ENCODE measurements at places on chromosomes 7 and 10. TPM values are rescaled to one million over a fixed set of nuclear protein-coding genes. Genes with fewer than 3 reads are reported as not detected.

DNA sequence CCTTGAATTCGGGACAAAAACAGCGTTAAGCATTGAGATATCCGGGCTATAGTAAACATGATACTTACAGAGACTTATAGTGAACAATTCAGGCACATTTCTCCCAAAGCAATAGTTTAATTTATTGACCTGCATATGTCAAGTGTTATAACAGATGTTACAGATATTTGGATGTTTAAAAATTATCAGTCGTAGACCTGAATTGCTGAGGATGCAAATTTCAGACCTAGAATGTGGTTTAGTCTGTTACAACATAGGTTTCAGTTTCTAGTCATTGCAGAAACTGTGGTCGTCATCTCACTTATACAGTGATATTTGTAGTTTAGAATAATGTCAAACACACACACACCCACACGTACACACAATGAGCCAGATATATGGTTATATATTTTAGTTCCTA is 85.2 kb downstream of the VTI1A start:
- DNase-seq, result no peak
- peaks cover 18% of the 10 kb centered on the region for H3K4me1 ChIP-seq
- H3K27me3 ChIP-seq, result no peaks in the 10 kb centered on the region

DNA sequence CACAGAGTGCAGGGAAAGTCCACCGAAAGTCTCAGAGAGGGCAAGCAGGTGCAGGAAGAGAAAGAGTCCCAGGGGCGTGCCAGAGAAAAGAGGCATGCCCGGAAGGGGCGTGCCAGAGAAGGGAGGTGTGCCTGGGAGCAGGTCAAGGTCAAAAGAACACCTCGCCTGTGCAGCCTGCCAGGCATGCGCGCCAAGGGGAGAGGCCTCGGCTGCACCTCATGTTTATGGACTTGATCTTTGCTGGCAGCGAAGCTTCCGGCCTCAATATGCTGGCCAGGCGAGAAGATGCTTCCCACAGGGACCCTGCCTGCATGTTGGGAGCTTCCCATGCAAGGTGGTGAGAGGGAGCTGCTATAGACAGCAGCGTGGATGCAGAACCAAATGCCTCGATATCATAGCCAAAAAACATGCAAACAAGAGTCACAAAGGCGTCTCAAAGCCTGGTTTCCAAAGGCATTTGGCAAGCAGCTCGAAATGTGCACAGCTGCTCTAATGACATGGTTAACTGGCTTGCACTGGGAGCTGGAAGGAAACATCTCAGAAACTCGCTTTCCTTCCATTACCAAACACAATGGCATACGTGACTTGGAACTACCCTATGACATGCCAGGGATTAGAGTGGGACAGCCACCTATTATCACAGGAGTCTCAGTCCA is 192.5 kb upstream of the PPP2R2D start:
- no peak overlapping the region for H3K4me3 ChIP-seq
- H3K36me3 ChIP-seq, result no peaks in the 10 kb centered on the region
- no peaks in the 10 kb centered on the region for H3K4me1 ChIP-seq
- DNase-seq, result no peak
- no peaks in the 10 kb centered on the region for H3K27me3 ChIP-seq

DNA sequence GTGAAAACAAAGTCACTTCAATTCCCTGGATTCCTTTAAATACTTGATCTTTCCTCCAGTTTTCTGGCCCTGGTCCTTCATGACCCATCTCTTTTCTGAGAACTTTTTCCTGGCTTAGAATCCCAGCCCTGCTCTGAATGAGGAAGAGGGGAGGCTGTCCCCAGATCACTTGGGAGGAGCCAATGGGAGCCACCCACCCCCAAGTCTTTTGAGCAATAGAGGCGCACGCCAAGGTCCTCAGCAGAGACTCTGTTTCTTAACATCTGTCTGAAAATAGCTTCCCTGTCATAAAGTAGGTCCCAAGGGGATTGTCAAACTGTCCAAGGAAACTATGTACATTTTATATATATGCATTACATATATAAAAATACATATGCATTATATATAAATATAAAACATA is 126.8 kb downstream of the ADRA2A start:
- no peaks in the 10 kb centered on the region for H3K27me3 ChIP-seq
- no peak overlapping the region for H3K4me3 ChIP-seq
- no peak for DNase-seq
- no peak overlapping the region for H3K27ac ChIP-seq

GRCh38 chr10:48905311-48905710 is 34.3 kb downstream of the LRRC18 start:
- H3K27ac ChIP-seq, result no peak overlapping the region
- H3K4me3 ChIP-seq, result no peak overlapping the region
- no peak for DNase-seq
- H3K36me3 ChIP-seq, result no peaks in the 10 kb centered on the region

DNA sequence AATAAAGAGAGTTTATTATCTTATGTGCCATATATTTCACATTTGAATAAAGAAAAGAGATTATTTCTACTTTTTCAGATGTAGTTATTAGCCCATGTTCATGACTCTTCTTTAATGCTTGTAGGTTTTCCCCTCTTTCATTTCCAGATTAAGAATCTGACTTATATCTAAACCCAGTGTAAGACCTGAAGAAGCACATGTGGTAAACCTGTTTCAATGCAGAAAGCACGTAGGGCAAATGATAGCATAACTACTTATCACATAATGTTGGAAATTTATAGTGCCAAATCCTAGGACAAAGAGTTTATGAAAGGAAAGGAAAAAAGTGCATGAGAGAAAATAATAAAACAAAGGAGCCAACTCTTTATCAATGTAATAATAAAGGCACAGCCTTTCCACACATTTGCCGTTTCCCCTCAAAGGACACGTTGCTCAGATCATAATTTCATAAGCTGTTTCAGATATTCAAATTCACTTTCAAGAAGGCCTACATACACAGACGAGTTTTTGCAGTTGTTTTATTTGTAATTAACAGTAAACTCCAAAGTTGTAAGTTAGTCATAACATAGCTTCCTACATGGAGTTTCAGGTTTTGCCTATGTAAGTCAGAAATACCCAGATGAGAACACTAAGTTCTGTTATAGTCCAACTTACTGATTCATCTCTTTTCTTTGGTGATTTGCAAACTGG is 88.8 kb upstream of the MDFIC start:
- DNase-seq, result no peak
- no peaks in the 10 kb centered on the region for H3K36me3 ChIP-seq
- no peaks in the 10 kb centered on the region for H3K4me1 ChIP-seq
- H3K27ac ChIP-seq, result no peak overlapping the region

HDAC9 gene
- 101 TPM for total RNA-seq

DNA sequence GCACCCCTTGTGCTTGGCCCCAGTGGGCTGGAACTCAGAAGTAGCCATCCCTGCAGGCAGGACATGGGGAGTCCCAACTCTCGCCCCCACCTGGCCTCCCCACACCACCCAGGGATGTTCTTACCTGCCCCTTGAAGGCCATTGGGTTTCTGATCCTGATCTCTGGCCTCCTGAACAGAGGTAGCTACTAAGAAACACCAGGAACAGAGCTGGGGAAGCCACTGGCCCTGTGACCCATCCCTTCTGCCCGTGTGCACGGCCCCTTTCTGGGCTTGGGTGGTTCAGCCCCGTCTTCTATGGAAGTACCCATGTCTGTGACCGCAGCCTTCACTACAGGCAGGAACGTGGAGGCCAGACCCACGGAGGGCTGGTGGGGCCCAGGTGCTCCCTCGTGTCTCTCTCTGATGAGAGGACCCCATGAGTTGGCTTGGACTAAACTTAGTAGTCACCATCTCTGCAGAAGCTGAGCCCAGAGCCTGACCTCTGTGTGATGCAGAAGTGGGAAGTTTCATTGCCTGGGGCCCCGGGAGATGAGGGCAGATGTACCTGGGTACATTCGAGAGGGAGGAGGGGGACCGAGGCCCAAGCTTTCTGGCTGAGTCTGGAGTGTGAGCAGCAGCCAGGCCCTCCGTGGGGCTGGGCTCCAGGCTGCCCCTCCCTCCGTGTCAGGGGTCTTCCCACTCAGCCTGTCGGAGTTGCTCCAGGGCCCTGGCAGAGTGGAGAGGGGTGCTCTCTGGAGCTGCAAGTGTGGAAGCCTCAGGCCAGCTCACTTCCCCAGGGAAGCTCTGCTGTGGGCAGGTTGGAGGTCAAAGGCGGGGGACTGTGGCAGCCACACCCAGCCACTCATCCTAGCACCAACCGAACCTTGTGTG is 81.0 kb downstream of the MKI67 start:
- H3K4me1 ChIP-seq, result peaks cover 37% of the 10 kb centered on the region
- H3K36me3 ChIP-seq, result no peaks in the 10 kb centered on the region
- H3K27me3 ChIP-seq, result no peaks in the 10 kb centered on the region
- H3K4me3 ChIP-seq, result no peak overlapping the region

- H3K4me3 ChIP-seq, result no peak overlapping the region
Measured at GRCh38 chr10:101878869-101879268, 35.3 kb upstream of the KCNIP2 start.

- no peaks in the 10 kb centered on the region for H3K36me3 ChIP-seq
- H3K4me3 ChIP-seq, result no peak overlapping the region
- no peak for DNase-seq
- H3K27ac ChIP-seq, result peak overlapping the region; percentile 59
Measured at GRCh38 chr10:97243836-97244235, 48.6 kb downstream of the ARHGAP19 start.

DNA sequence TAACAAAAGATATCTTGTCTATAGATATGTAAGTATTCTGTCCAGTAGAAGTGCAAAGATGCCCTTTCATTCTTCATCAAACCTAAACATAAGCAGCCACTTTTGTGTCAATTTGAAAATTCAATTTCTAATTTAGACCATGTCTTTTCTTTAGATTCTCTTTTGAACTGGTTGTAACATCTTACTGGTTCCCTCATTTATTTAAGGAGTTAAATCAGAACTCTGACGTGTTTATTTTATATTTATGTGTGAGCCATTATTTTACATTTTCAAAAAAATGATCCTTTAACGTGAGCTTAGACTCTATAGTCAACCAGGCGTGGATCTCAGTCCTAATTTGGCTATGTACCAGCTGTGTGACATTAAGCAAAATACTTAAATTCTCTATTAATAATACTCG is 74.0 kb upstream of the PHYHIPL start:
- H3K36me3 ChIP-seq, result no peaks in the 10 kb centered on the region
- no peak for DNase-seq
- no peak overlapping the region for H3K27ac ChIP-seq
- H3K27me3 ChIP-seq, result peaks cover 3% of the 10 kb centered on the region

- no peaks in the 10 kb centered on the region for H3K27me3 ChIP-seq
- H3K27ac ChIP-seq, result no peak overlapping the region
- no peak for DNase-seq
- H3K36me3 ChIP-seq, result peaks cover 10% of the 10 kb centered on the region
- H3K4me1 ChIP-seq, result no peaks in the 10 kb centered on the region
Measured at GRCh38 chr10:97483506-97483905, 14.7 kb downstream of the MMS19 start.

ST7 gene
- 74.2 TPM for total RNA-seq

ZNF239 gene
- 6.1 TPM for total RNA-seq

DNA sequence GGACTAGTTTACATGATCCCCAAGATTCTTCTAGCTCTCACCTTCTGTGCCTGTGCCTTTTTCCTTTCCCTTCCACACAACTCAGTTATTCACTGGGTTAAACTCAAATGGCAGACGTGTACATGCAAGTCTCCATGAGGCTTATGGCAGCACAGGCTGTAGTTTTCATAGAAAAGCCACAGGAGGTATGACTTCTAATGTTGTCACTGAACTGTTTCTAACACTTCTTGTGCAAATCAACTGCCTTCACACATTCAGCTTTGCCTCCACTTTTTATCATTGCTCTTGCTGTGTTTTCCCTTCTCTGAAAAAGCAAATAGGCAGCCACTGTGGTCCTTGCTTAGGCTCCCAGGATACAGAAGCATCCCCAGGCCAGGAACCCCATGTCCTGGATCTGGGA is 5.3 kb upstream of the GIMAP5 start:
- DNase-seq, result no peak
- H3K4me3 ChIP-seq, result no peak overlapping the region
- H3K36me3 ChIP-seq, result no peaks in the 10 kb centered on the region
- no peak overlapping the region for H3K27ac ChIP-seq
- H3K4me1 ChIP-seq, result no peaks in the 10 kb centered on the region
- no peaks in the 10 kb centered on the region for H3K27me3 ChIP-seq

IL6 gene
- not detected for total RNA-seq

- H3K27ac ChIP-seq, result no peak overlapping the region
- no peaks in the 10 kb centered on the region for H3K36me3 ChIP-seq
- H3K27me3 ChIP-seq, result no peaks in the 10 kb centered on the region
- no peak for DNase-seq
- peaks cover 12% of the 10 kb centered on the region for H3K4me1 ChIP-seq
- no peak overlapping the region for H3K4me3 ChIP-seq
Measured at GRCh38 chr7:20432071-20432470, 101.4 kb downstream of the ITGB8 start.

MNX1 gene
- total RNA-seq, result 0.77 TPM

MYL10 gene
- total RNA-seq, result not detected

DNA sequence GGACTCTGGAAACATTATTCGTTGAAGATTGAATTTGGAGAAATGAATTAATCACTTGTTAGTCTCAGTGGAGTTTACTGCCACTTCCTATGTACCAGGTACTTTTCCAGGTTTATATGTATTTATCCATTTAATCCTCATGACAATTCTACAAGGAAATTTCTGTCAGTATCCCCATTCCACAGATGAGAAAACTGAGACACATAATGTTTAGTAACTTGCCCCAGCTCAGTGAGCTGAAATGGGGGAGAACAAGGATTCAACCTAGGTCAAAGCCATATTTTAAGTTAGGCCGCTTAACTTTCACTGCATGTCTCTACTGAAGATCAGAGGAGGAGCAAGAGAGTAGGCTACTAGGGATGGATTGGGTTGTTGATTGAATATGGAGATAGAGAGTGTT is 4.6 kb upstream of the SCIN start:
- no peak for DNase-seq
- no peak overlapping the region for H3K4me3 ChIP-seq
- no peaks in the 10 kb centered on the region for H3K36me3 ChIP-seq
- no peak overlapping the region for H3K27ac ChIP-seq

DNA sequence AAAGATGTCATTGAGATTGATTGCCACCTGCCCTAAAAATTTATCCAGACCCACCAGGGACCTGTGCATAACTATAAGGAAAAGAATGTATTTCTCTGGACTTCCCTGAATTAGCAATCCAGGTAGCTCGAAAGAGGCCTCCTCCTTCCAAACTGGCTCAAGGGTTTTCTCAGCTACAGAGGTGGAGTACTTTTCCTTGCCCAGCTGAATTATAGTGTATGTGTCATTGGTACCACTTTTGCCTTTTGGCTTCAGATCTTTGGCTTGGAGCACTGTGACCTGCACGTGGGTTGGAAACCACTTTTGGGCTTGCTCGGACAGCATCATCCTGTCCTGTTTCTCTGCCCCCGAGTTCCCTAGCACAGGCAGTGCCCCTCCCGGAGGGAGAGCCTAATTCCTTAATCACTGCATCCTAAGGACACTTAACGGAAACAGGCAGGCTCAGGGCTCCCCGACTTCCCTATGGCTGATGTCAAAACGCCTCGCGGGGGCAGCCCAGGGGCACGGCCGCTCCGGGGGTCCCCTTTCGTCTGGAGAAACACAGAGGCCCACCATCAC is 825 bp downstream of the RAB11FIP2 start:
- H3K4me1 ChIP-seq, result peaks cover 17% of the 10 kb centered on the region
- peak; percentile 30 for DNase-seq
- peak overlapping the region; percentile 90 for H3K4me3 ChIP-seq
- H3K36me3 ChIP-seq, result no peaks in the 10 kb centered on the region
- peak overlapping the region; percentile 98 for H3K27ac ChIP-seq

Measured in cardiac muscle cell (in vitro differentiated cells and primary cell).